Natural killer cell (primary cell): ENCODE measurements at places on chromosomes 16 and 17. TPM values are rescaled to one million over a fixed set of nuclear protein-coding genes. Genes with fewer than 3 reads are reported as not detected.

DNA sequence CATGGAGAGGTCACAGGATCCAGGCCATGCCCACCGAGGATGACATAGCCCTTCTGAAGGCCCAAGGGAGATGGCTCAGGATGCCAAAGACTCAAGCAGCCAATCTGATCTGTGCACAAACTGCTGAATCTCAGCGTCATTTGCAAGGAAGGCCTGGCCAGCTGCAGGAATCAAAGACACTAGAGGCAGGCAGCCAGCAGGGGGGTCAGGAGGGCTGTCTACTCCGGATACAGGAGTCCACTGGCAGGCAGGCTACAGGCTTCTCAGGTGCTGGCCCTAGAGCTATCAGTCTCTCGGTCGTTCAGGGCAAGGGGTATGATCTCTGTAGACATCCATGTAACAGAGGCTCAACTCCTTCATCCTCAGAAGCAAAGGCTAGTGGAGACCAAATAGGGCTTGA lies 1735.3 kb downstream of the TP53TG3F start:
- H3K4me1 ChIP-seq = no peaks in the 10 kb centered on the region
- H3K36me3 ChIP-seq = no peaks in the 10 kb centered on the region
- H3K4me3 ChIP-seq = no peak overlapping the region
- no peaks in the 10 kb centered on the region for H3K27me3 ChIP-seq
- no peak overlapping the region for H3K27ac ChIP-seq

DNA sequence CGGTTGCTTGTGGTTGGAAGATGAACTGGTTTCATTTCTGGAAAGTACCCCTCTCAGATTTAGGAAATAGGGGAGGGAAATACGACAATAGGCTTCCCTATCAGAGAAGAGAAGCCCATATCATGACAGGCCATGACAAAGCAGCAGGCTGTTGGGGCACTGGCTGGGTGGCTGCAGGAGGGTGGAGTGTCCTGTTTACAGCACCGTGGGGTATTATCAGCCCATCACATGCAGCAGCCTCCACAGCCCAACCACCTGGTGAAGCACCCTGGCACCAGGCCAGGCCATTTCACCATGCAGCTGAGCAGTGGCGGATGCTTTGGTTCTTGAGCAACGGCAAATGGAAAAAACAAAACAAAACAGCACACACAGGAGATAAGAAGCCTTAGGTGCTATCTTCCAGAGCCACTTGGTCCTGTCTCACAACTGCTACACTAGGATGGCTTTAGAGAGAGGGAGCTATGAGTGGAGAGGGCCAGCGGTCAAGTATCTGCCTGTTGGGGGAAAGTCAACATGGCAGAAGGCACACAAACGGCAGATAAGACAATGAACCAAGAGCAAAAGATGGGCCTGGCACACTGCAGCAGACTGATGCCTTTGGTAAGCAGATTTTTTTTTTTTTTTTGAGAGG lies 24.2 kb downstream of the FAM117A start:
- H3K4me3 ChIP-seq = peak overlapping the region; percentile 34
- H3K36me3 ChIP-seq = no peaks in the 10 kb centered on the region
- peak overlapping the region; percentile 94 for H3K27ac ChIP-seq
- peak; percentile 94 for DNase-seq

DNA sequence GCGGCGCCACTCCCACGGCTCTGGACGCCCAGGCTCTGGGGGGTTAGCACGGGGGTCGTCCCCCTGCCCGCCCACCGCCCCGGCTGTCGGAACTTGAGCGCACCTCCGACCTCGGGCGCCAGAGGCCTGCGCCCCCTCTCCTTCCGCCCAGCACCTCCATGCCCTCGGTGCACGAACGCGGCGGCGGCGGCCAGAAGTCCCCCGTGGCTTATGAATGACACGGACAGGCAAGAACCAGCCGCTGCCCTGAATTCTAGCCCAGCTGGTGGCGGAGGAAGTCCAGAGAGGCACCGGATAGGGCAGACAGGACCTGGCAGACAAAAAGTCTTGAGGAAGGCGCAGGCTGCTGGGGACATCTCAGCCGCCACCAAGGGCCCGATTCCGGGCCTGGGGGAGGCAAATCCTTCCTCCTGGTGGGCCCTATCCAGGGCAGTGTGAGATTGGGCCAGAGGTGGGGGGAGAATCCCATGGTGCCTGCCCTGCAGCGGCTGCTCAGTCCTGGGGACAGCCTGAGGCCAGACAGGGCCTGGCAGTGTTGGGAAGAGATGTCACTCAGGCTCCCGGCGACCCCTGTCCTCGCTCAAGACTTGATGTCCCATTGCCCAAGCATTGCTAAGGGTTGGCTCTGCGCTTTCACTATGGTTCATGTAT lies 897 bp upstream of the CYGB start:
- no peak overlapping the region for H3K27ac ChIP-seq
- no peak overlapping the region for H3K4me3 ChIP-seq
- peaks cover 18% of the 10 kb centered on the region for H3K4me1 ChIP-seq
- H3K36me3 ChIP-seq = no peaks in the 10 kb centered on the region
- H3K27me3 ChIP-seq = peaks cover 24% of the 10 kb centered on the region

DNA sequence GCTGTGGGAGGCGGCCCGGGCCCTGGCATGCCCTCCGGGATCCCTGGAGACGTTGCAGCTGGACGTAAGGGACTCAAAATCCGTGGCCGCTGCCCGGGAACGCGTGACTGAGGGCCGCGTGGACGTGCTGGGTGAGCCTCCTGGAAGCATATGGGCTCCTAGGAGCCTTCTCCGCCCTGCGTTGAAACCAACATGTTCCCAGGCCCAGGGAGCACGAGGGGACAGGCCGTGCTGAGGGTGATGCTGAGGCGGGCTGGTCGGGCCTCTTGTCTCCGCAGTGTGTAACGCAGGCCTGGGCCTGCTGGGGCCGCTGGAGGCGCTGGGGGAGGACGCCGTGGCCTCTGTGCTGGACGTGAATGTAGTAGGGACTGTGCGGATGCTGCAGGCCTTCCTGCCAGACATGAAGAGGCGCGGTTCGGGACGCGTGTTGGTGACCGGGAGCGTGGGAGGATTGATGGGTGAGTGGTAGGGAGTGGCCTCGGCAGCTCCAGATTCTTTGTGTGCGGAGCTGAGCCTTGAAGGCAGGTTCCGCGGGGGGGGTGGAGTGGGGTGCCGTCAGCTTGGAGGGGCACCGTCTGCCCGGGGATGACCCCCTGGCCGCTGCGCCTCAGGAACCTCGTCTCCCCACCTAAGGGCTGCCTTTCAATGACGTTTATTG lies 567 bp downstream of the HSD17B1 start:
- H3K4me1 ChIP-seq = peaks cover 37% of the 10 kb centered on the region
- H3K36me3 ChIP-seq = no peaks in the 10 kb centered on the region
- no peak overlapping the region for H3K27ac ChIP-seq
- no peak overlapping the region for H3K4me3 ChIP-seq

- H3K36me3 ChIP-seq = peaks cover 12% of the 10 kb centered on the region
- peak within 1 kb of the TSS; percentile 99 for H3K27ac ChIP-seq
- H3K4me3 ChIP-seq = peak within 1 kb of the TSS; percentile 99
- H3K27me3 ChIP-seq = no peaks in the 10 kb centered on the region
- peak; percentile 86 for DNase-seq
These were observed at the start of gene TNRC6A for GRCh38 chr16:24729243-24729950. Gene TNRC6A, plus strand, starts transcription at chr16:24729651. Its CDS starts 191 bp downstream, at chr16:24729842.

- DNase-seq = peak; percentile 64
- peaks cover 21% of the 10 kb centered on the region for H3K36me3 ChIP-seq
- H3K27me3 ChIP-seq = no peaks in the 10 kb centered on the region
These were observed 3.8 kb upstream of the CHD3 start for GRCh38 chr17:7884581-7885366.

DNA sequence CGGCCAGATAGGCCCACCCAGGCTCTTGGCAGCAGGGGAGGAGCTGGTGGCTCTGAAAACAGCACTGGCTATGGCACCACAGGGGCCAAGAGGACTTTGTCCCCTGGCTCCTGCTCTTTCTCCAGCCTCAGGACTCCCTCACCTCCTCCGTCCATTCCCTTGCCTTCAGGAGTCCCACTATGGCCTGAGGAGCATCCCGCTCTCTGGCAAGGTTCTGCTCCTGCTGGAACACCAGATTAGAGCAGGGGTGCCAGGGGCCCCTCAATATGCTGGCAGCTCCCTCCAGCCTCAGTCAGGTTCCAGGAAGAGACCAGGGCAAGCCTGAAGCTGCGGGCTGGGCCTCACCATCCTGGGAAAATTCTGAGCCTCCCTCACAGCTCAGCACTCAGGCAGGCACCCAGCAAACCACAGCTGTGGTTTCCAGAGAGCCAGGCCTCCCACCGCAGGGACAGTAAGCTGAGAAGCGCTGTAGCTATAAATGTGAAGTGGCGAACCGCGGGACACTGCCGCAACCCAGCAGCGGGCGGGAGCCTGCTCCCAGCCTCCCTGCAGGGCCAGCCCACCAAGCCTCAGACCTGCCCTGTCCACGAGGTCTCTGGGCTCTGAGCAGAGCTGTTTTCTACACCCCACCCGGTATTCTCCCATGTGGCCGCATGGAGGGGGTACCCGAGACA lies 25.7 kb downstream of the C17orf100 start:
- peaks cover 12% of the 10 kb centered on the region for H3K27me3 ChIP-seq
- DNase-seq = no peak
- H3K36me3 ChIP-seq = no peaks in the 10 kb centered on the region
- H3K4me3 ChIP-seq = no peak overlapping the region

DNA sequence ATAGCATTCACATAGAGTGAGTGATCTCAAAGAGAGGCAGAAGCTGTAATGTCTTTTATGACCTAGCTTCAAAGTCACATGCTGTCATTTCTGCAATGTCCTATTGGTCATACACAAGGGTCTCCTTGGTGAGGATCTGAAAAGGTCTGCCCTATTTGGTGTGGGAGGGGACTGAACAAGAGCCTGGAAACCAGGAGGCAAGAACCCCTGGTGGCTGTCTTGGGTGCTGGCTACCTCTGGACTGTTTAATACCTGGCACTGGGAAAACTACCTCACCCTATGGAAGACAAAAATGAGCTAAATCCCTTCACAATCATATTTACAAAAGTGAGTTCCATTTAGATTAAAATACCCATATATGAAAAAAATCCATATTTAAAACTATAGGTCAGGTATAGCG lies 9.0 kb downstream of the KCTD13 start:
- no peaks in the 10 kb centered on the region for H3K27me3 ChIP-seq
- no peak for DNase-seq
- H3K4me3 ChIP-seq = no peak overlapping the region
- peaks cover 41% of the 10 kb centered on the region for H3K36me3 ChIP-seq

DNA sequence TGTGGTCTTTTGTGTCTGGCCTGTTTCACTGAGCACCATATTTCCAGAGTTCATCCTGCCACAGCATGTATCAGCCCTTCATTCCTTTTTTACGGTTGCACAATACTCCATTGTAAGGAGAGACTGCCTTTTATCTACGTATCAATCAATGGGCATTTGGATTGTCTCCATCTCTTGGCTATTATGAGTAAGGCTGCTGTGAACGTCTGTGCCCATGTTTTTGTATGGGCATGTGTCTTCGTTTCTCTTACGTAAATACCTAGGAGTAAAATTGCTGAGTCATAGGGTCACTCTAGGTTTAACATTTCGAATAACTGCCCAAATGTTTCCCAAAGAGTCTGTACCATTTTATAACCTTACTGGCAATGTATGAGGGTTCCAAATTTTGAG lies 202.8 kb upstream of the FOXF1 start:
- H3K27me3 ChIP-seq = no peaks in the 10 kb centered on the region
- no peaks in the 10 kb centered on the region for H3K36me3 ChIP-seq
- no peaks in the 10 kb centered on the region for H3K4me1 ChIP-seq
- no peak for DNase-seq

DNA sequence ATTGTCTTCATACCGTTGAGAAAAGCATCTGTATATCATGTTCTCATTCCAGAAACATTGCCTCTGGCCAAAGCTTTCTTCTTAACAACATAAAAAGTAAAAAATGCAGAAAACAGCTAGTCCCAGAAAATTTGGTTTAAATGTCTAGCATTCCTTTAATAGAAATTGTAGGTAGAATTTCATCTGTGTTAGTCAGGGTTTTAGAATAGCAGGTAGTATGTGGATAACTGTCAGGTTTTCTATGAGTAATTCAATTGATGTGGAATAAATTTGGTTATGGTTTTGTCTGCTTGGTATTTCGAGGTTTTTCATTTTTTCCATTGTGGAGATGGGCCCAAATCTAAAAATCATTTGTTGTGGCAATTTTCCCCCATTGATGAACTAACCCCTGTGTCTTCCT lies 616.7 kb downstream of the KCNJ2 start:
- H3K27ac ChIP-seq = no peak overlapping the region
- no peak for DNase-seq
- no peaks in the 10 kb centered on the region for H3K4me1 ChIP-seq
- no peaks in the 10 kb centered on the region for H3K27me3 ChIP-seq

- H3K27me3 ChIP-seq = peaks cover 16% of the 10 kb centered on the region
- H3K4me1 ChIP-seq = peaks cover 9% of the 10 kb centered on the region
- H3K4me3 ChIP-seq = no peak overlapping the region
- no peaks in the 10 kb centered on the region for H3K36me3 ChIP-seq
- H3K27ac ChIP-seq = no peak overlapping the region
These were observed 3.4 kb downstream of the BHLHA9 start for GRCh38 chr17:1273492-1274244.

GRCh38 chr17:28641579-28641978 lies 3.4 kb downstream of the BLTP2 start:
- H3K36me3 ChIP-seq = peaks cover 54% of the 10 kb centered on the region
- no peak overlapping the region for H3K27ac ChIP-seq
- no peaks in the 10 kb centered on the region for H3K27me3 ChIP-seq
- H3K4me3 ChIP-seq = no peak overlapping the region
- peaks cover 29% of the 10 kb centered on the region for H3K4me1 ChIP-seq
- no peak for DNase-seq

GRCh38 chr16:58459344-58460218 lies 40.4 kb upstream of the NDRG4 start:
- H3K27me3 ChIP-seq = peaks cover 9% of the 10 kb centered on the region
- H3K27ac ChIP-seq = no peak overlapping the region
- no peaks in the 10 kb centered on the region for H3K36me3 ChIP-seq
- peaks cover 11% of the 10 kb centered on the region for H3K4me1 ChIP-seq

- no peaks in the 10 kb centered on the region for H3K27me3 ChIP-seq
- no peak overlapping the region for H3K4me3 ChIP-seq
- no peak overlapping the region for H3K27ac ChIP-seq
- peaks cover 17% of the 10 kb centered on the region for H3K4me1 ChIP-seq
- H3K36me3 ChIP-seq = no peaks in the 10 kb centered on the region
These were observed 17.7 kb downstream of the CCL17 start for GRCh38 chr16:57422026-57422944.

- H3K27ac ChIP-seq = peak overlapping the region; percentile 44
- peaks cover 19% of the 10 kb centered on the region for H3K4me1 ChIP-seq
- H3K36me3 ChIP-seq = peaks cover 9% of the 10 kb centered on the region
- H3K4me3 ChIP-seq = peak overlapping the region; percentile 81
- peak; percentile 58 for DNase-seq
These were observed 834 bp downstream of the FLYWCH1 start for GRCh38 chr16:2912330-2913199.

GRCh38 chr17:63163158-63163520 lies 197.1 kb downstream of the TANC2 start:
- no peaks in the 10 kb centered on the region for H3K36me3 ChIP-seq
- DNase-seq = no peak
- H3K4me3 ChIP-seq = no peak overlapping the region
- H3K4me1 ChIP-seq = no peaks in the 10 kb centered on the region

GRCh38 chr16:30892670-30893416 lies 1.0 kb downstream of the BCL7C start:
- no peaks in the 10 kb centered on the region for H3K27me3 ChIP-seq
- H3K36me3 ChIP-seq = peaks cover 13% of the 10 kb centered on the region
- peak overlapping the region; percentile 62 for H3K4me3 ChIP-seq
- peak overlapping the region; percentile 65 for H3K27ac ChIP-seq
- no peak for DNase-seq
- peaks cover 42% of the 10 kb centered on the region for H3K4me1 ChIP-seq

ITGAL gene
- 1,176 TPM for total RNA-seq

AMFR gene
- total RNA-seq = 87.1 TPM

CACNA1H gene
- 1.3 TPM for total RNA-seq

ATP2A3 gene
- total RNA-seq = 377 TPM

SEPTIN12 gene
- total RNA-seq = not detected

CDRT4 gene
- total RNA-seq = 11.8 TPM

PITPNM3 gene
- 0.50 TPM for total RNA-seq

HOXB8 gene
- not detected for total RNA-seq

TMIGD1 gene
- not detected for total RNA-seq

NT5C gene
- total RNA-seq = 61.2 TPM

ZSCAN10 gene
- 0.65 TPM for total RNA-seq

RRAD gene
- total RNA-seq = 2.8 TPM

DUS1L gene
- total RNA-seq = 144 TPM
